NCI-H1105 (cell line): ENCODE measurements at places on chromosomes 1 and 21.

- DNase-seq = no peak
These were observed 153.5 kb downstream of the SLC45A1 start for GRCh38 chr1:8471451-8471850.

DNA sequence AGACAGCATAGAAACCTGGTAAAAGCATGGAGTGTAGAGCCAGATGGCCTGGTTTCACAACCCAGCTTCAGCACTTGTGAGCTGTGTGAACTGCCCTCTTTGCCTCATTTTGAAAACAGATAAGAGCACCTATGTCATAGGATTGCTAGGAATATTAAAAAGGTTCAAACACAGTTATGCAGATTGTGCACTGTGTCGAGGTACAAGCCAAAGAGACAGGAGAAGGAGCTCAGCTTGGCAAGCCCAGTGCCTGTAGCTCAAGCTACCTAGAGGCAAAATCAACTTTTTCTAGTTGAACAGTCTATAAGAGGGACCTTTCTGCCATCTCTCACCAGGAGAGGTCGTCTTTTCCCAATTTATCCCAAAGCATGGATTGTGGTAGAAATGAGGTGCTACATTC is 5.0 kb downstream of the CHODL start:
- no peak for DNase-seq

DNA sequence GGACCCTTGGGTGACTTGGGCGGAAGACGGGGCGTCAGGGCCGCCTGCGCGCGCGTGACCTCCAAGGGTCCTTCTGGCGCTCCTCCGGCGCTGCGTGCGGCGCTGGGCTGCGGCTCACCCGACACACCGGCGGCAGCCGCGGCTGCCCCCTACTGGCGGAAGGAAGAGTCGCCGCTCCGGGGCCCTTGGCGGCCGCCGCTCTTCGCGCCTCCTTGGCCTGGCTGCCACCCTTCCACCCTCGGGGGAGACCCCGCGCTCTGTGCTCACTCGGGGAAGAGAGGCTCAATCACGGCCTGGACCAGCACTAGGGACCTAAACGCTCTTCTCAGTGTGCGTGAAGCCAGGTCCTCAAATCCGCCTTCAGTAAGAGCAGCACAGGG is 89.7 kb downstream of the DMRTA2 start:
- DNase-seq = no peak

DNA sequence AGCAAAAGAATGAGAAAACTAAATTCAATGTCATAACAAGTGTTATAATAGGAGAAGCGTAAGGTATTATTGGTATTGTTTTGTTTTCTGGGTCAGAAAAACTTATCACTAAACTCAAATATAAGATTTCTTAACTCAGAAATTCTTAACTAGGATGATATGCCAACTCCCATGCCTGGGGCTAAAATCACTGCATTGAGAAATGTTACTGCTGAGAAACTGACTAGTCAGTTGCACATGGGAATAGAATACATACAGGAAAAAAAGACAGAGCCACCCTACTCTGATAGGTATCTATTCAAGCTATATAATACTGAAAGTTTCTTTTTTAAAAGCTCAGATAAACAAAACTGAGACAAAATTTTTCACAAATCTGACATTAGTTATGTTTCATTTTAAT is 56.3 kb downstream of the PRPF38A start:
- no peak for DNase-seq

DNA sequence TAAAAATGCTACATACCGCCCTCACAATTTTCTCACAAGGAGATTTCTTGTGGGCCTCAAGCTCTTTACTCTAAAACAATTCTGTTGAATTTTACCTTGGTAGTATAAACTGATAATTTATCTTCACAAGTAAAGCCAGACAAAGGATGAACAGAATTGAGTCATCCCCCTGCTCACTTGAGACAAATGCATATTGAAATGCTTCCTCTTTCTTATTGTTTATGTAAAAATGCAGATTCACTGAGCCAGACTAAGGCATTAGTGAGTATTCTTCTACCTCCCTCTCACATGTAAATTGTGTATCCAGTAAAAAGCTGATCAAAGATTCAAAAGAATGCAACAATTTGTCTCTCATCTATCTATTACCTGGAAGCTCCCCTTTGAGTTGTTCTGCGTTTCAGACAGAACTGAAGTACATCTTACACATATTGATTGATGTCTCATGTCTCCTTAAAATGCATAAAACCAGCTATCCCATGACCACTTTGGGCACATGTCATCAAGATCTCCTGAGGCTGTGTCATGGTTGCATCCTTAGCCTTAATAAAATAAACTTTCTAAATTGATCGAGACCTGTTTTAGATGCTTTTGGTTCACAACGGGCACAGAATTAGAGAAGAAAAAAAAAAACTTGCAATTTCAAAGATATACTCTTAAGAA is 743.1 kb upstream of the B3GALT2 start:
- no peak for DNase-seq

GRCh38 chr1:154095456-154096060 is 59.3 kb downstream of the NUP210L start:
- no peak for DNase-seq

DNA sequence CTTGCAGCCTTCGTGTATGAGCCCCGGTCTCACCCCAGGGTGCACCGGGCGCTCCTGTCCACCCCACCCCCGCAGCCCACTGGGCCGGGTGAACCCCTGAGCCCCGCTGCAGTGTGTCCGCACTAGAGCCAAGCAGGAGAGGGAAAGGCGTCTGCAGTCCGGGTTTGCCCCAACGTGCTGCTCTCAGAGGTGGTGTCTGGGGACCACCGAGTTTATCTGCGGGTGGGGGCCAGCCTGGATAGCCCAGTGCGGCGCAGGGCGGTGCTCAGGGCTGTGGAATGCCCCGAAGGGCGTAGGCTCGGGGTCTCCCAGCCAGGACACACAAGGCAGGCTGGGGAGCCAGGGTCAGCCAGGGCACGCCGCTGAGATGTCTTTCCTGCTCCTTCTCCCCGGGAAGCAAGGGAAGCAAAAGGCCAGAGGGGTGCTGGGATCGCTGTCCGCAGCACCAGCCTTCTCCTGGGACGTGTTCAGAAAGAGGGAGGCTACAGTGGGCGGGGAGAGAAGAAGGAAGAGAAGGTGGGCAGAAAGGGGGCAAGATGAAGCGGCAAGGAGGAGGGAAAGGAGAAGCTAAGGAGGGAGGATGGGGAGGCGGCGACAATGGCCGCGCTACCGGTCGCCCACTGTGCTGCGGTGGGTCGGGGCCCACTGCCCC is 56.6 kb downstream of the MAB21L3 start:
- DNase-seq = no peak

GRCh38 chr1:223256034-223256433 is 107.9 kb downstream of the SUSD4 start:
- no peak for DNase-seq
